ENCODE measurements at places on chromosomes 13 and 19. TPM values are rescaled to one million over a fixed set of nuclear protein-coding genes. Genes with fewer than 3 reads are reported as not detected.
A peak's percentile ranks its signal among the peaks of the same experiment; 100 is the strongest.

ZNF432 gene
- total RNA-seq, result 16.0 TPM

THSD1 gene
- total RNA-seq, result 0.93 TPM

- no peaks in the 10 kb centered on the region for H3K4me1 ChIP-seq
- no peaks in the 10 kb centered on the region for H3K36me3 ChIP-seq
- H3K27me3 ChIP-seq, result peaks cover 82% of the 10 kb centered on the region
- H3K27ac ChIP-seq, result no peak overlapping the region
- DNase-seq, result no peak
- H3K4me3 ChIP-seq, result no peak overlapping the region
These were observed 68.6 kb downstream of the KCTD15 start for GRCh38 chr19:33865306-33865705.

- no peaks in the 10 kb centered on the region for H3K36me3 ChIP-seq
- no peak for DNase-seq
- H3K4me1 ChIP-seq, result no peaks in the 10 kb centered on the region
- H3K4me3 ChIP-seq, result no peak overlapping the region
- no peaks in the 10 kb centered on the region for H3K27me3 ChIP-seq
These were observed 141.1 kb downstream of the GPC5 start for GRCh38 chr13:91539286-91540157.

ZNF526 gene
- total RNA-seq, result 25.4 TPM

ATP8B3 gene
- 5.9 TPM for total RNA-seq

CDX2 gene
- total RNA-seq, result not detected

- H3K4me1 ChIP-seq, result no peaks in the 10 kb centered on the region
- H3K36me3 ChIP-seq, result no peaks in the 10 kb centered on the region
- no peak overlapping the region for H3K27ac ChIP-seq
- H3K27me3 ChIP-seq, result no peaks in the 10 kb centered on the region
- DNase-seq, result no peak
These were observed 1004.1 kb upstream of the PCDH9 start for GRCh38 chr13:68234274-68234673.

PALM gene
- 0.83 TPM for total RNA-seq

LIM2 gene
- total RNA-seq, result not detected

ZNF829 gene
- total RNA-seq, result 2.6 TPM

- H3K4me3 ChIP-seq, result no peak overlapping the region
- no peaks in the 10 kb centered on the region for H3K4me1 ChIP-seq
- no peak overlapping the region for H3K27ac ChIP-seq
- no peaks in the 10 kb centered on the region for H3K27me3 ChIP-seq
- no peak for DNase-seq
These were observed 71.8 kb downstream of the CAB39L start for GRCh38 chr13:49371943-49372613.

- no peaks in the 10 kb centered on the region for H3K27me3 ChIP-seq
- H3K36me3 ChIP-seq, result no peaks in the 10 kb centered on the region
- no peak overlapping the region for H3K4me3 ChIP-seq
- H3K4me1 ChIP-seq, result no peaks in the 10 kb centered on the region
These were observed 116.2 kb downstream of the TBC1D4 start for GRCh38 chr13:75365724-75366173.

- no peak overlapping the region for H3K27ac ChIP-seq
- H3K4me3 ChIP-seq, result no peak overlapping the region
- no peak for DNase-seq
- H3K27me3 ChIP-seq, result peaks cover 16% of the 10 kb centered on the region
These were observed 109.2 kb downstream of the SGCG start for GRCh38 chr13:23289917-23290357.

DNA sequence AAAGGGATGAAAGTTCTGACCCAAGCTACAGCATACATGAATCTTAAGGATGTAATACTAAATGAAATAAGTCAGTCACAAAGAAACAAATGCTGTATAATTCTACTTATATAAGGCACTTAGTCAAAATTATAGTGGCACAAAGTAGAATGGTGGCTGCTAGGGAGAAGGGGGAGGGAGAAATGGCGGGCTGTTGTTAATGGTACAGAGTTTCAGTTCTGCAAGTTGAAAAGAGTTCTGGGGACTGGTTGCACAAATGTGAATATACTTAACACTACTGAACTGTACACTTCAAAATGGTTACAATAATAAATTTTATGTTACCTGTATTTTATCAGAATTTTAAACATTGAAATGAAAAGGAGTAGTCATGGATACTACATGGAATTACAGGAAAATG lies 48.9 kb upstream of the CLDN10 start:
- no peak overlapping the region for H3K4me3 ChIP-seq
- H3K27ac ChIP-seq, result no peak overlapping the region
- H3K36me3 ChIP-seq, result no peaks in the 10 kb centered on the region
- no peak for DNase-seq
- H3K4me1 ChIP-seq, result no peaks in the 10 kb centered on the region

DNA sequence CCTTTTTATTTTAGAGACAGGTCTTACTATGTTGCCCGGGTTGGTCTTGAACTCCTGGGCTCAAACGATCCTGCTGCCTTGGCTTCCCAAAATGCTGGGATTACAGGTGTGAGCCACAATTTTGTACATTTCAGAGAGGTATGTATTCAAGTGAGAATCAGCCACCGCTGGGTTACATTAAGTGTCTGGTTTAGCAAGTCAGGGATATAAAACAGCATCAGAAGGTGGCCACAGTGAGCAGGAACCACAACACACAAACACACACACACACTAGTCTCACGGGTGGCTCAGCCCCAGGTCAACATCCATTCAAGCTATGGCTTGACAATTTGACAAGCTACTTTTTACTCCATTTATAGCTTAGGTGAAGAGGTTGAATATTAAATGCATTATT lies 20.2 kb downstream of the KLK5 start:
- H3K4me3 ChIP-seq, result no peak overlapping the region
- peaks cover 14% of the 10 kb centered on the region for H3K36me3 ChIP-seq
- DNase-seq, result no peak
- H3K27ac ChIP-seq, result peak overlapping the region; percentile 59
- H3K4me1 ChIP-seq, result peaks cover 43% of the 10 kb centered on the region
- no peaks in the 10 kb centered on the region for H3K27me3 ChIP-seq

KIR2DL4 gene
- total RNA-seq, result not detected

DCUN1D2 gene
- total RNA-seq, result 7.9 TPM

DNA sequence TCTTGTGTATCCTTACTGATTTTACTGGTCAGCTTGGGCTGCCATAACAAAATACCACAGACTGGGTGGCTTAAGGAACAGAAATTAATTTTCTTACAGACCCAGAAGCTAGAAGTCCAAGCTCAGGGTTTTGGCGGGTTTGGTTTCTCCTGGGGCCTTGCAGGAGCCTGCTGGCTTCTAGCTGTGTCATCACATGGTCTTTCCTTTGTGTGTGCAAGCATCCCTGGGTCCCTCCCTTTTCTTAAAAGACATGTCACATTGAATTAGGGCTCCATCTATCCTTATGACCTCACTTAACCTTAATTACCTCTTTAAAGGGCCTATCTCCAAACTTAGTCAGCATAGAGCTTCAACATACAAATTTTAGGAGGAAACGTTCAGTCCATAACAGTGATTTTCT lies 23.4 kb downstream of the UBAC2 start:
- no peak for DNase-seq
- no peak overlapping the region for H3K27ac ChIP-seq
- no peak overlapping the region for H3K4me3 ChIP-seq

IGFL3 gene
- not detected for total RNA-seq

GRCh38 chr13:86581706-86582105 lies 782.5 kb upstream of the SLITRK6 start:
- H3K4me1 ChIP-seq, result no peaks in the 10 kb centered on the region
- no peak overlapping the region for H3K4me3 ChIP-seq
- H3K27me3 ChIP-seq, result no peaks in the 10 kb centered on the region
- DNase-seq, result no peak
- no peaks in the 10 kb centered on the region for H3K36me3 ChIP-seq
- H3K27ac ChIP-seq, result no peak overlapping the region

DNA sequence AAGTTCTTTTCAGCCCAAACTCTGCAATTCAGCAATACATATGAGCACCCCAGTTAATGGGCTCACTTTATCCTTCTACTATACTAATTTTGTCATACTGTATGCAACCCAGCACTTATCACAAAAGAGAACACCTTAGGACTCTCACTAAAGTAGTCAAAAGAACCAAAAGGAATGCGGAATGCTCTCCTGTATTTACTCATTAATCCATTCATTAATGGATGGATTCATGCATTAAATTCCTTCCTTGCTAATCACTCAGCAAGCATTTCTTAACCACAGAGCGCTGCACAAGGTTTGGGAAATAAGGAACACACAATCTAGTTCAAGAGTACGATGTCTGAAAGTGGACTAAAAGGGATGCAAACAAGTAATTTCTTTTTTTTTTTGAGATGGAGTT lies 12.8 kb upstream of the DOCK9 start:
- H3K4me3 ChIP-seq, result peak overlapping the region; percentile 26
- DNase-seq, result no peak
- H3K4me1 ChIP-seq, result peaks cover 20% of the 10 kb centered on the region
- H3K27ac ChIP-seq, result peak overlapping the region; percentile 73
- no peaks in the 10 kb centered on the region for H3K36me3 ChIP-seq

ZGLP1 gene
- total RNA-seq, result 7.0 TPM

ANGPTL8 gene
- total RNA-seq, result not detected

DNA sequence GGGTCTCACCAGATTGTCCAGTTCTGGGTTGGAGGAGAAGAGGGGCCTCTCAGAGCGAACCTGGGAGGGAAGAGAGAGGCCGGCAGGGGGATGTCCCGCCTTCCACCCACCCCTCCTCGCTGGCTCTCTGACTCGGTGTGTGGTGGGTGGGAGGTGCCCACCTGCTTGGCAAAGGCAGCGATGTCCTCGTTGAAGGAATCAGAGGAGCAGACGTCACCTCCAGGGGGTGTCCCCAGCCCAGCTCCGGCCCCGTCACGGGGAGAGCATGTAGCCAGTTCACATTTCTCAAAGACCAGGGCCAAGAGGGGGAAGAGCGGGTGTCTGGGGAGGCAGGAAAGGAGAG lies 2.7 kb downstream of the MEIS3 start:
- H3K4me3 ChIP-seq, result no peak overlapping the region
- DNase-seq, result no peak
- H3K27ac ChIP-seq, result no peak overlapping the region

PGPEP1 gene
- total RNA-seq, result 42.0 TPM

AMH gene
- total RNA-seq, result 5.0 TPM

GRCh38 chr19:6790194-6791128 lies 18.0 kb downstream of the VAV1 start:
- H3K27ac ChIP-seq, result no peak overlapping the region
- H3K27me3 ChIP-seq, result no peaks in the 10 kb centered on the region
- peaks cover 1% of the 10 kb centered on the region for H3K36me3 ChIP-seq

DNA sequence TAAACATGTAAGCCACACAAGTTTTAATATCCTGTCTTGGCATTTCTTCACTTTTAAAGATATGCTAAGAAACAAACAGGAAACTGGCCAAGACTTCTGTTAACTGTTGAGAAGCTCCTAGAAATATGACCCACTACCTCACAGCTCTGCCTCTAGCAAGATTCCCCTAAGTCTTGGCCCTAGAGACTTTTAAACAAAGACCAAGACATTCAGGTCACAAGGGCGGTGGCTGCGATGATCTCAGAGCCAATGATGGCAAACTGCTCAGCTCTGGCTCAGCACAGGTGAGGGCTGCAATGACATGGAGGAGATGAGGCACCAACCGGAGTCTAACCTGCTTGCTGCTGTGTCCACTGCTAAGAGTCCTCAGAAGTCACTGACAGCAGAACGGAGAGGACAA lies 114.8 kb downstream of the SUCLA2 start:
- no peak overlapping the region for H3K4me3 ChIP-seq
- H3K27me3 ChIP-seq, result no peaks in the 10 kb centered on the region
- no peak for DNase-seq
- no peaks in the 10 kb centered on the region for H3K36me3 ChIP-seq
- H3K4me1 ChIP-seq, result no peaks in the 10 kb centered on the region

DNA sequence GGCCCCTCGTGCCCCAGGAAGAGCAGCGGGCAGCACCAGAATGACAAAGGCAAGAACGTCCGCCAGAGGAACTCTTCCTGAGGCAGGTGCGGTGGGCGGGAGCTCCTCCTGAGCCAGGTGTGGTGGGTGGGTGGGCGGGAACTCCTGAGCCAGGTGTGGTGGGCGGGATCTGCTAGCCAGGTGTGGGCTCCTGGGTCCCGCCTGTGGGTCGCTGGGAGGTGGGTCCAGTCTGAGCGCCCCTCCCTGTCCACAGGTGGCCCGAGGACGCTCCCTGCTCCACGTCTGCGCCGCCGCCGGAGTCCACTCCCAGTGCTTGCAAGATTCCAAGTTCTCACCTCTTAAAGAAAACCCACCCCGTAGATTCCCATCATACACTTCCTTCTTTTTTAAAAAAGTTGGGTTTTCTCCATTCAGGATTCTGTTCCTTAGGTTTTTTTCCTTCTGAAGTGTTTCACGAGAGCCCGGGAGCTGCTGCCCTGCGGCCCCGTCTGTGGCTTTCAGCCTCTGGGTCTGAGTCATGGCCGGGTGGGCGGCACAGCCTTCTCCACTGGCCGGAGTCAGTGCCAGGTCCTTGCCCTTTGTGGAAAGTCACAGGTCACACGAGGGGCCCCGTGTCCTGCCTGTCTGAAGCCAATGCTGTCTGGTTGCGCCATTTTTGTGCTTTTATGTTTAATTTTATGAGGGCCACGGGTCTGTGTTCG lies 7.0 kb upstream of the HCN2 start:
- peaks cover 18% of the 10 kb centered on the region for H3K36me3 ChIP-seq
- no peaks in the 10 kb centered on the region for H3K27me3 ChIP-seq
- DNase-seq, result no peak
- H3K4me3 ChIP-seq, result no peak overlapping the region
- no peak overlapping the region for H3K27ac ChIP-seq
- H3K4me1 ChIP-seq, result no peaks in the 10 kb centered on the region

All from Calu3 (cell line).